Mucosa of gallbladder (tissue), 1 donor: ENCODE measurements at places on chromosomes 11 and 22.

DNA sequence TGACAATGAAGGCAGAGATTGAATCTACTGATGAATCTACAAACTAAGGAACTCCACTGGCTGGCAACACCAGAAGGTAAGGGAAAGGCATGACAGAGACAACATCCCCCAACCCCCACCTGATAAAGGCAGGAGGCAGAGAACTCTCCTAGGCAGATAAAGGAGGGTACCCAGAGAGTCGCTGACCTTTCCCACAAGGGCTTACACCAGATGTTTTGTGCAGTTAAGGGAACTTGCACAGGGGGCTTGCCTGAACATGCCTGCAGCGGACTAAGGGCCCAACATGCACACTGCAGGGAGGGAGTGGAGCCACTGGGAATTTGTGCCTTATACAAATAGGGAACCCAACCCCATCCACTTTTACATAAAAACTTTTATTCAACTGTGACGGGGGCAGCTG, 1996.9 kb upstream of the RAG2 start:
- no peak for DNase-seq

- DNase-seq: no peak
Observed at GRCh38 chr11:122307476-122308035, 191.5 kb upstream of the BLID start.

GRCh38 chr11:93213622-93214021, 15.8 kb upstream of the SLC36A4 start:
- DNase-seq: no peak

DNA sequence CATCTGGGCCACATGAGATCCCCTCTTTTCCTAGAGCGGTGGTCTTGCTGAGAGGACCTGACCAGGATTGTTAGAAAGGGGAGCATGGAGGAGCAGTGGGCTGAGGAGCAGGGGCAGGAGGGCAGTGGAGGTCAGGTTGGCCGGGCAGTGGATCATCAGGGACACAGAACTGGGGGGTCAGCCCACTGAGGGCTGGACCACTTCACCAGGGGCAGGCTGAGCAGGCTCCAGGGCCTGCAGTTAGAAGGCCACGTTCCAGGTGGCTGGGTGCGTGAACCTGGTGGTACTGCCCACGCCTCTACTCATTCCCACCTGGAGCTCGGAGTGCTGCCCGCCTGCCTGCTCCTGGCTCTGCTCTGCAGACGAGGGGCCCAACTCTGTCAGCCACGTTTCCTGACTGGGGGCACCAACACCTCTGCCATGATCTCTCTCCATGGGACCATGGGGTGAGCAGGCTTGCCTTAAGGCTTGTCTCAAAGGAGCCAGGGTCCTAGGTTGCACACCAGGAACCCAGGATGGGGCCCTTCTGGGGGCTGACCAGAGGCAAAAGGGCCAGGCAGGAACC, 9.7 kb downstream of the MRGPRF start:
- no peak for DNase-seq

- DNase-seq: peak; percentile 18
Observed at GRCh38 chr22:32574411-32574810, 99.8 kb downstream of the FBXO7 start.

DNA sequence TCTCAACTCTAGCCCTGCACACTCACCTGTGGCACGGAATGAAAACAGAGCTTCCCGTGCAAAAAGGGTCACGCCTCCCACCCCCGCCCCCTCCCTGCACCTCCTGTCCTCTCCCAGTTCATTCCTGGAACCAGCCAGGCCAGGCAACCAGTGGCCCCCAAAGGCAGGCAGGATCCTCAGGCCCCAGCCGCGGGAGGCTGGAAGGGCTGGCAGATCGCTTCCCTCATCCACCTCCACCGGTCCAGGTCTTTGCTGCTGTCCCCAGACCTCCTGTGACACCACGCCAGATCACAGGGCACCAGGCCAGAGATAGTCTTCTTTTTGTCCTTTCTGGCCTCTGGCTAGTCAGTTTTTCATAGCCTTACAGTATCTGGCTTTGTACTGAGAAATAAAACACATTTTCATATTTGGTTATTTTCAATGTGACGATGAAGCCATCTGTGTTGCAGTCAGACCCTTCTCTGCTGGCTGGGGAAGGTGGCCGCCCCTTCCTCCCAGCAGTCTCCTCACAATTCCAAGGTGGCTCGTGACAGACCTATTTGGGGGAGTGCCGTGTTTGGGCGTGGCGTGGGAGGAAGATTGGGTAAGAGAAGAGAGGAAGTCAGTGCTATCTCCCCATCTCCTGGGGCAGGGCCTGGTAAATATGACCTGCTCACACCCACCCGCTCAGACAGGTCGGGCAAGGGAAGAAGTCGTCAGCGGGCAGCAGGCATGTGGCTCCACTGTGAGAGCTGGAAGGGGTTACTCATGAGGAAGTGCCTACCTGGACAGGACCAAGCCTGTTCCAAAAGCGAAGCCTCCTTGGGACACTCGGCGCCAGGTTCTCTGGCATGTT, 9.1 kb downstream of the SSH3 start:
- DNase-seq: peak; percentile 70

DNA sequence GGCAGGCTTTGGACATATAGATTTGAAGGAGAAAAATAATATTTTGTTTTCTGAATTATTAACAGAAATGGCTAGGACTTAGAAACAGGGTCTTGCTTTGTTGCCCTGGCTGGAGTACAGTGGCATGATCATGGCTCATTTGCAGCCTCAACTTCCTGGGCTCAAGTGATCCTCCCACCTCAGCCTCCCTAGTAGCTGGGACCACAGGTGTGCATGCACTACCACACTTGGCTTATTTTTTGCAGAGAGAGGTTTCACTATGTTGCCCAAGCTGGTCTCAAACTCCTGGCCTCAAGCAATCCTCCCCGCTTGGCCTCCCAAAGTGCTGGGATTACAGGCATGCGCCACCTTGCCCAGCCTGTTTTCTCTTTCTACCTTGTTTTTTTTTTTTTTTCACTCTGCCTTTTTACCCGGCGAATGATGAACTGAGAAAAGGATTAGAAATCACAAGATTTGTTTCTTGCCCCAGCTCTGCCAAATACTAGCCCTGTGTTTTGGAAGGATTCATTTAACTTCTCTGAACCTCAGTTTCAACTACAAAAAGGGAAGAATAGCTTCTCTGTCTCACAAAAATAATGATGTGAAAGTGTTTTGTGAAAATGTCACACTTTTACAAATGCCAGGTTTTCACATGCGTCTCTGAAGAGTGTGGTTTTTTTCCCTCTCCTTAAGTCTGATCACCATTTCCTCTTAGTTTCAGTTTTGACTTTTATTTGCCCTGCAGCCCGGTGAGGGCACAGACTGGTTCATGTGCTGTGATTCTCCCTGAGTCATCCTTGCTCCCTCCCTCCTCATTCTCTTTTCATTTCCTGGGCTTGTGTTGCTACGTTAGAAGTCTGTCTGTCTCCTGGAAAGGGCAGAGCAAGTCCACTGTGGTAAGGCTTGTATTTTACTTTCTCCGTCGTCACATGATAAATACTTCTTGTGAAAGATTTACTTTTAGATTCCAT, 67.7 kb downstream of the BCL2L13 start:
- DNase-seq: peak; percentile 70

DNA sequence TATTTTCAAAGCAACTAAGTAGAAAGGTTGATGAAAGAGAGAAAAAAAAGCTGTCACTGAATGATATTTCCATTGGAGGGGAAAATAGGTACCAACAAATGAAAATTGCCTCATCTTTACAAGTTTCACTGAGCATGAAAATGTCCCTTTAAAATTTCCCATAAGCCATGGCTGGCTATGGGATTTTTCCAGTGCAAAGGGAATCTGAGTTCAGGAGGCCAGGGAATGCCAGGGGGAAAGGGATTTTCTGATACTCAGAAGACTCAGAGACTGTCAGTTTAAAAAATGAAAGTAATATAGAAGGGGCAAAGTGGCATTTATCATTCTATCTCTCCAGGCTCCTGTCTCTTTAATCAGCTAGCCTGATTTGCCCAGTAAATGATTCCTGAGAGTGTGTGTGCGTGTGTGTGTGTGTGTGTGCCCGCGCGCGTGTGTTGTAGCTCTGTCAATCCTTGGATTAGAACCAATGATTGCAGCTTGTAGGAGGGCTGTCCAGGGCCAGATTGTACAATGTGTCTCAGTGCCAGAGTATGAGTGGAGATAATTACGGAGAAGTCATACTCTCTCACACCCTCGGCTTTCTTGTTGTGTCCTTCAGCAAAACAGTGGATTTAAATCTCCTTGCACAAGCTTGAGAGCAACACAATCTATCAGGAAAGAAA, at the start of gene NTM:
Gene NTM, plus strand, starts transcription at position 526 of the 662 bp plus-strand sequence.
- peak; percentile 86 for DNase-seq

DNA sequence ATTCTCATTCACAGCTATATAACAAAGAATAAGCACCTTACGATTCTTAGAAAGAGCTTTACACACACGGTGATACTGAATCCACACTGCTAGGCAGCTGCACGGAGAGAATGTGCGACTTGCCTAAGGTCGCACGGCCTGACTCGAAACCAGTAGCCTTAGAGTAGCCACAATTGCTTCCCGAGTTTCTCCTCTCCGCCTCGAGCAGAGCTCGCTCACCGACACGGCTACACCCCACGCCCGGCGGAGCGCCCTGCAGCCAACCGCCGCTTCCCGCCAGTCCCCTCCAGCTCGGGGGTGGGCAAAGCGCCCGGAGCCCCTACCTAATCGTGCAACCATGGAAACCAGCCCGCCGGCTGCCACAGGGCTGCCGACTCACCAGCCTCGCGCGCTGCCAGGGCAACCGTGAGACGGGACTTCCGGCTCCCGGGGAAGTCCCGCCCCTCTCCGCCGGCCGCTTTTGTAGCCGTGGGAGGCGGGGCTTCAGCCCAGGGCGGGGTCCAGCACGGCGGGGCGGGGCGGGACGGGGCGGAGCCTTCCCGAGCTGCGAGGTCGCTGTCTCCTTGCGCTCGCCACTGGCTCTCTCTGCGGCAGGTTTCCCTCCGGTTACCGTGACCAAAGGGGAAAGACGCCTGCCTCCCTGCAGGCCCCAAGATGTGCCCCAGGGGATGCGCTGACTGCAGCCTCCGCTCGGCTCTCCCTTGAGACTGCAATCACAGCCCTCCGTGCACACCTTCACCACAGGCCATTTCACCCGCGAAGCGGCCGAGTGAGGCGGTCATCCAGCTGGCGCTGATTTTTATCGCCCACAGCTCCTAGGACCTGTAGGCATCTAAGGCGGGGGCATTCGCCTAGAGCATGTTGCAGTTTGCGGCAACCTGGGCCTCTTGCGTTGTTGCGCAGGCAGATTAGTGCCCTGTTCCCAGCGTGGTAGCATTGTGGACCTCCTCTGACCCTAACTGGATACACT, 1.1 kb downstream of the BSCL2 start:
- DNase-seq: peak; percentile 94

DNA sequence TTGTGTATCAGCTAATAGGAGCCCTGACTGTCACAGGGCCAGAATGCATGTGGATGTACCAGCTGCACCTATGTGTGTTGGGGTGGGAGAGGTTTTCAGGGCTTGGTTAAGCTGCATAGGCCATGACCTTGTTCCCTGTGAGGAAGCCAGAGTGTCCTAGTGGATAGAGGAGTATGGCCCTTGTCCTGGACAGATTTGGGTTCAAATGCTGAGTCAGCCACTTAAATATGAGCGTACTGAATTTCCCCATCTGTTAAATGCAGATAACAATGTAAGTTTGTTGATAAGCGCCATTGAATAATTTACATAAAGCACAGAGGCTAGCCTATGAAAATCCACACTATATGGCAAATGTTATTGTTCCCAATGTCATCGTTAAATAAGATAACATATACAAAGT, 74.4 kb downstream of the PANX1 start:
- DNase-seq: no peak

- DNase-seq: peak; percentile 69
Observed at GRCh38 chr11:69101115-69101791, 52.5 kb downstream of the TPCN2 start.

GRCh38 chr11:6419009-6419631, at the start of gene APBB1:
Gene APBB1 (minus strand): TSS chr11:6419094. CDS start chr11:6411347, 7,747 bp downstream.
- DNase-seq: peak; percentile 56

GRCh38 chr11:130197386-130198035, 37.9 kb downstream of the ST14 start:
- no peak for DNase-seq

DNA sequence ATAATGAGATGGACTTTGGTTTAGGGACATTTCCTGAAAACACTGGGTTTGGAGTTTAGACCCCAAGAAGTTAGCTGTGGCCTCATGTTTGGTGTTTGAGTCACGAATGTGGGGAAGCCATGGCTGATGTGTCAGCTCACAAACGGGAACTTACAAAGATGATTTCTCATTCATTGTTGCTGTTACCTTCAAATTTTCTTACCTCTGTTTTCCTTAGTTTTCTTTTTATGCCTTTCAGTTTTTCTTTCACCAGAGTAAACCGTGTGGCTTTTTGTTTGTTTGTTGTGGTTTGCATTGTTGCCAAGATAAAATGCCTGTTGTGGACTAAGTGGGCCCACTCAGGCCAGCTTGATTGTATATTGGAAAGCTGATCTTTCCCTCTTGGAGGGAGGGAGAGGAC, 89.1 kb downstream of the SWAP70 start:
- DNase-seq: no peak

GRCh38 chr22:25554238-25554671, 10.2 kb upstream of the GRK3 start:
- DNase-seq: no peak

DNA sequence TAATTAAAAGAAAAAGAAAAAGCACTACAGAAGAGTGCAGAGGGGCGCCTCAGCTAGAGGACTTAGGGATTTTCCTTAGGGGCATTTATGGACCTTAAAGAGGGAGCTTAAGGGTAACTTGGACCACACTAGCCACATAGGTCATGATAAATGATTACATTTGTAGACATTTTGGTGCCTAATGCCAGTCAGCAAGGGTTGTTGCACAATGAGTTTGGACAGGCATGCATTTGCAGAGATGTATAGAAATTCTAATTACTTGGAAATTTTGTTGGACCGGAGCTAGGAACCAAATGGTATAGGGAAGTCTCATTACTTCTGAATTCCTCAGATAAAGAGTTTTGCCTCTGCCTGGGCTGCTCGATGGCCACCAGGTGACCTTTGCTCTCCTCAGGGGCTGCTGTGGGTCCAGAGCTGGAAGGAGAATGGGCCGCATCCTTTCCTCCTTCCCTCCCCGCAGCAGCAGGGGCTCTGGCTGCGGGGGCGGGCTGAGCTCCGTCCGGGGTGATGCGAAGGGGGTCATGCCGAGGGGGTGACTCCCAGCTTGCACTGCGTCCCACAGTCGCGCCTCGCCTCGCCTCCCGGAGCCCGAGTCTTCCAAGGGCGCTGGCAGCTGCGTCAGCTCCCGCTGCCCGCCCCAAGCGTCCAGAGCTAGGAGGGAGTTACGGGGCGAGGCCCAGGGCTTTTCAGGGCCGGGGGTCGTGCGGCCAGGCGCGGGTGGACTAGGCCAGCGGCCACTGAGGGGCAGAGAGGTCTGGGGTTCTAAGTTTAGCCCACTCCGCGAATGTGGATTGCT, 20.3 kb upstream of the MALAT1 start:
- no peak for DNase-seq

DNA sequence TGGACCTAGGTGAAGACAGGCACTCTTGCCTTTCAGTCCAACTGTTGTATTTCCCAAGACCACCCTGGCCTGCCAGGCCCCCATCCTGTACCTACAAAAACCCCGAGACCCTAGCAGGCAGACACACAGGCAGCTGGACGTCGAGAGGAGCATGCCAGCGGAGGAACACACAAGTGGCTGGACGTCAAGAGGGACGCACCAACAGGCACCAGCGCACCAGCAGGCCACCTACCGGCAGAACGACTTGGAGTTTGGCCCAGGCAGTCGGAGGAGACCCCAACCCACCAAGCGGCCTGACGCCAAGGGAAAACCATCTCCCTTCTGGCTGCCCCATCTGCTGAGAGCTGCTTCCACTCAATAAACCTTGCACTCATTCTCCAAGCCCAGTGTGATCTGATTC, 1883.4 kb upstream of the RAG2 start:
- DNase-seq: no peak

GRCh38 chr11:10657308-10658271, 36.0 kb downstream of the IRAG1 start:
- no peak for DNase-seq

- DNase-seq: peak; percentile 46
Observed at GRCh38 chr22:50148991-50149721, 21.4 kb upstream of the PANX2 start.
